ENCODE measurements at places on chromosomes 5 and 9. TPM values are rescaled to one million over a fixed set of nuclear protein-coding genes. Genes with fewer than 3 reads are reported as not detected.

Gene AQP7
- 2.5 TPM for polyA plus RNA-seq

Gene NR3C1
- 41.1 TPM for polyA plus RNA-seq

Gene CDO1
- 25.5 TPM for polyA plus RNA-seq

Gene SLC45A2
- 1.1 TPM for polyA plus RNA-seq

DNA sequence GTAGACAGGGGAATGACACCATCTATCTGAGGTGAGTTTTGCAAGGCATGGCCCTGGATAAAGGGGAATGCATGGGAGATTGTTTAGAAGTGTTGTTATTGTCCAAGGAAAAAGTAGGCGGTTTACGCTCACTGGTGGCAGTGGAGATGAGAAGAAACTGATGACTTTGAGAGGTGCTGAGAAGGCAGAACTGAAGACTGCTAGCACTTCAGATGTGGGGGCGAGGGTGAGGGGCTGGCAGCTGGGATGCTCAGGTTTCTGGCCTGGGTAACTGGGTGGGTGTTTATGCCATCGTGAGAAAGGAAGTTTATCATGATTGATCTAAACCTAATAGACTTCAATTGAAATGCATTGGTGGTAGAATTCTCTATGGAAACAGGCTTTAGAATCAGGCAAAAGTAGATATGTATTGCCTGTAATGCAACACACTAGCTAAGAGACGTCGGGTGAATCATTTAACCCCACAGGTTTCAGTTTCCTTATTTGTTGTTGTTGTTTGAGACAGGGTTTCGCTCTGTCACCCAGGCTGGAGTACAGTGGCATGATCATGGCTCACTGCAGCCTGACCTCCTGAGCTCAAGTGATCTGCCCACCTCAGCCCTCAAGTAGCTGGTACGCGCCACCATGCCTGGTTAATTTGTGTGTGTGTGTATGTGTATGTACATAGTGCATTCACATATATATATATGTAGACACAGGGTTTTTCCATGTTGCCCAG lies 123.5 kb downstream of the SLC24A2 start:
- DNase-seq, result no peak

Measured in left renal pelvis (tissue), 4 donors.